Left ventricle myocardium inferior (tissue), 1 donor: ENCODE measurements at places on chromosomes 16 and 17. TPM values are rescaled to one million over a fixed set of nuclear protein-coding genes. Genes with fewer than 3 reads are reported as not detected.
A peak's percentile ranks its signal among the peaks of the same experiment; 100 is the strongest.

Gene SLX1A
- total RNA-seq: 7.5 TPM

DNA sequence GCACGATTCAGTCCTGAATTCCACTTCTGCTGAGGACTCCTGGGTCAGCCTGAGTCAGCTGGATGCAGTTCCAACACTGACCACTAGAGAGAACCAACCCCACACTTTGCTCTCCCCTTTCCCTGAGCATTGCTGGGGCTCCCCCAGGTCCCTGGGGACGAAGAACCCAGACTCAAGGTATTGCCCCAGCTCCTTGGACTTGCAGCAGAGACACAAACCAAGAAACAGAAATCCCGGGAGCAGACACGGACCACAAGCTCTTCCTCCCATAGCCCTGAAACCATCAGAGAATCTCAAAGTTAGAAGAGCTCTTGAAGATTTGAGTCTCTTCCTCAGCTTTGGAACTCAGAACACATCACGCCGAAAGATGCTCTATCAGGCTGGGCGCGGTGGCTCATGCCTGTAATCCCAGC, 678 bp upstream of the GH1 start:
- DNase-seq: no peak

DNA sequence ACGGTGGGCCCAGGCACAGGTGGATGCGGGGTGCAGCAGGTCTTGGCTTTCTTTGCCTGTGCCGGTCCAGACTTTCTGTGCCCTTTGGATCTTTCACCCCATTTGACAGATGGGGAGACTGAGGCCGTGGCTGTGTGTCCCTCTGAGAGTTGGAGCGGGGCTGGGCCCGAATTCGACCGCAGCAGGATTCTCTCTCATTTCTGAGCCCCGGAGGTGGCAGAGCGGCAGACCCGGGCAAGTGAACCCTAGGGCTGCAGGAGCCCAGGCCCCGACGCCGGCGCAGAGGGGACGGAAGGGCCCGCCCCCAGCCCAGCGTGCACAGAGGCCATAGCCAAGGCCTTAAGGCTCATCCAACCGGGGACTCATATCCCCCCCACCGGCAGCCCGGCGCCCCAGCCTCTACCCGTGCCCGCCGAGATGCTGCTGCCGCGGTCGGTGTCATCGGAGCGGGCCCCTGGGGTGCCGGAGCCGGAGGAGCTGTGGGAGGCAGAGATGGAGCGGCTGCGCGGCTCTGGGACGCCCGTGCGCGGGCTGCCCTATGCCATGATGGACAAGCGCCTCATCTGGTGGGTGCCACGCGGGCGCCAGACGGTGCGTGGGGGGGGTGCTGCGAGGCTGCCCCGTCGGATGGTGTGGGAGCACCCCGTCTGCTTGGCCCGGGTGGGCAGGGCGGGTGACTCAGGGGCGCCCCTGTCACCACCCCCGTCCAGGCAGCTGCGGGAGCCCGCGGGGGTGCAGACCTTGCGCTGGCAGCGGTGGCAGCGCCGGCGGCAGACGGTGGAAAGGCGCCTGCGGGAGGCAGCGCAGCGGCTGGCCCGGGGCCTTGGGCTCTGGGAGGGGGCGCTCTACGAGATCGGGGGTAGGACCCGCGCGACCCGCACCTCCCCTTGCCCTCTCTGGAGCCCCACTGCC, 857 bp downstream of the TMC8 start:
- DNase-seq: no peak

Gene CDYL2
- total RNA-seq: 3.2 TPM

- peak; percentile 44 for DNase-seq
Measured at GRCh38 chr17:3003296-3004149, 59.9 kb downstream of the OR1D5 start.

DNA sequence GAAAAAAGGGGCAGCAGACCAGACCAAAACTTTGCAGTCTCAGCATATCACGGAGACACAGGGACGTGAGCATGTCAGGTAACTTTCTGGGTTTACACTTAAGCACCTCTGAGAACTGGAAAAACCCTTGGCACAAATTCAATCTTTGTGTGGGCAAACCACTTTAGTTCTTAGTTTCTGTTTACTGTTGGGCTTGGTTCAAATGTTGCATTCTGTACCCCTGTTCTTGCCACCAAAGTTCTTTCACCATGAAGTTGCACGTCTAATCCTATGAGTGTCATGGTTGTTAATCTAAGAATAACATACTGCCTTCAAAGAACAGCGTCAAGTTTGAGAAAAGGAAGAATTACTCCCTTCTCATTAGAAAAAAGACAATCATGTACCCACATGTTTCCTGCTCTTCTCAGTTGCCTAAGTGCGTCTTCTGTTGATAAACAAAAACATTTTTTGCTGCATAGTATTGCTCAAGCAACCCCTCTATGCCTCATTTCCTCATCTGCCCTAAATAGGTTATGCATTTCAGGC, 11.6 kb downstream of the KRT33A start:
- no peak for DNase-seq

DNA sequence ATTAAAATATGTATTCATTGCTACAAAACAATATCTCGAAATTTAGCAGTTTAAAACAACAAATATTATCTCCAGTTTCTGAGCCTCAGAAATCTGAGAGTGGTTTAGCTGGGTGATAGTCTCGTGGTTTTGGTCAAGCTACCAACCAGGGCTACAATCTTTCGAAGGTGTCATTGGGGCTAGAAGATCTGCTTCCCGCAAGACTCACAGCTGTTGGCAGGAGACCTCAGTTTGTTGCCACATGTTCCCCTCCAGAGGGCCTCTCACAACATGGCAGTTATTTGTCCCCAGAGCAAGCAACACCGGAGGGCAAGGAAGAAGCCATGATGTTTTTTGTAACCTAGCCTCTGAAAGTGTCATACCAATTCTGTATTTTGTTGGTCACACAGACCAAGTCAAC, 12.0 kb upstream of the BCAS3 start:
- no peak for DNase-seq

- DNase-seq: no peak
Measured at GRCh38 chr17:80584176-80584905, 39.7 kb downstream of the RPTOR start.

DNA sequence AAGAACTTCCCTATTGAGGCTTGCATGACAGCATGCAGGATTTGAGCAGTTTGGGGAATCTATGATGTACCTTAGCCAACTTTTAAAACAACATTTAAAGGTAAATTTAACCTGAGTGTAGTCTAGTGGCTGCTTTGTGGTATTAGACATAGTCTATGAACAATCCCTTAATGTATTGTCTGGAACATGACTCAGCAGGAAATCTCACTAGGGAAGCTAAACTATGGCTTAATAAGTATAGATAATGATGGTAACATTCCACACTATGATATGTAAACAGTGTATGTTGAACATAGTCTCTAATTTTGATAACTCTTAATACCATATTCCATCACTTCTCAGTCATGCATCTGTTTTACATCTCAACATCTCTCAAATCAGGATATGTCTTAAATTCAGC, 52.1 kb upstream of the SLC12A3 start:
- DNase-seq: no peak

- no peak for DNase-seq
Measured at GRCh38 chr16:8818504-8819270, 21.0 kb downstream of the PMM2 start.

Gene CLEC18B
- total RNA-seq: 0.30 TPM

Gene C16orf95
- total RNA-seq: 3.2 TPM

Gene VPS25
- total RNA-seq: 37.5 TPM

DNA sequence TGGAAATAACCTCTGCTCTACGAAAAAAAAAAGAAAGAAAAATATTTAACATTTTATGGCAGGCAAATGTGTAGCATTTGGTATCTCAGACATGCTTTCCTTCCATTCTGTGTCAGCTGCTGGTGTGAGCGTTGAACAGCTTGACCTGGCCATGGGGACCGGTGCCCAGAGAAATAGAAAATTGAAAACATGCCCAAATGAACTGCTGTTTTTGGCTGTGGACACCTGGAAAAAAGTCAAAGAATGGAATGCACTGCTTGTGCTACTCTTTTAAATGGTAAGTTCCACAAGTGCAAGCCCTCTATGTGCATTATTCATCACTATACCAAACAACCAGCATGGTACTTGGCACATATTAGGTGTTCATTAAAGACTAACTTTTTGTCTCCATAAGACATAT, 127.2 kb downstream of the CDH8 start:
- no peak for DNase-seq

GRCh38 chr16:71628810-71629209, 2.8 kb downstream of the MARVELD3 start:
- DNase-seq: no peak

DNA sequence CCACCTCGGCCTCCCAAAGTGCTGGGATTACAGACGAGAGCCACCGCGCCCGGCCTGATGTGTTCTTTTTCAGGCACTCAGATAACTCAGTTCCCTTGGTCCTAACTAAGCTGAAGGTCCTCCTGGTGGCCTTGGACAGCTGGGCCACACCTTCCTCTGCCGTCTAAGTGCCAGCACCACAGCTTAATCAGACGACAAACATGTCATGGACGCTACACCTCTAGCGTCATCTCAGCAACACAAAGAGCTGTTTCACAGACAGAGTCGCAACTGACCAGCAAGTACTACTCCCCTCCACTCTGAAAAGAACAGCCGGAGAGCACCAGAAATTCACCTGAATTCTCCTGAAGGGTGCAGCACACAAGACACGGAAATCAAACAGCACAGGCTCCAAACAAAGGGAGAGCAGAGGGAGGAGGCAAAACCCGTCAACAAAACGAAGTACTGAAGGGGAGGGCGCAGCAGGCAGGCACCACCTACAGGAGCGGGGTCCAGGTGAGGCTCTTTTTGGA, 4.4 kb downstream of the TRAP1 start:
- DNase-seq: no peak

Gene SMURF2
- 11.5 TPM for total RNA-seq

Gene OR1A2
- not detected for total RNA-seq

Gene CFAP119
- total RNA-seq: 0.69 TPM

GRCh38 chr17:19654896-19655295, 6.3 kb downstream of the ALDH3A2 start:
- DNase-seq: no peak

Gene CCDC200
- not detected for total RNA-seq

DNA sequence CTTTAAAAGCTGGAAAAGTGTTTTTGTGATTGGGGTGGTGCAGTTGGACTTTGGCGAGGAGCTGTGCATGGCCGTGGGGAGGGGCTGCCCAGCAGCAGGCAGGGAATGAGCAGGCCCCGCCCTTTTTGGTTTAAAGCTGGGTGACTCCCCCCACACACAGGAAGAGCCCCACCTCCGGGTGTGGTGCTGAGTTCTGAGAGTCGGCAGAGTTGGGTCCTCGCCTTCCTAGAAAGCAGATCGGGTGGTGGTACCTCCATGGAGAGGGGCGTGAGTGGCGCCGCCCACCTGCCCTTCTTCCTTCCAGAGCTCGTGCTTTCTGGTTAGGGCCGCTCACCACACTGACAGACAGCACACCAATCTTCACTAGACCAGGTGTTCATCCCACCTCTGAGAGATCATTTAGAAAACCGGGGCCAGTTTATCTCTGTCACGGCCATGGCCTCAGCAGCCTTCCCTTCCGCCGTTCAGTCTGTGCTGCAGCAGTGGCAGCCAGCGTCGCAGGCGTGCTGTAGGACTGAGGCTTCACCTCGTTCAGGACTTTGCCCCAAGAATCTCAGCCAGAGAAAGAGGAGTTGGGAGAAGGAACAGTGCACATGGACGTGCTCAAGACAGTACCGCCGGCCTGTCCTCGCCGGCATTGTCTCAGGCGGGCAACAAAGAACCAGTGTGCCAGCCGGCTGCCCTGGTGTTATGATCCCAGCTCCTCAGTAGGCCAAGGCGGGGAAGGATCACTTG, 144.0 kb upstream of the CHMP6 start:
- DNase-seq: no peak
